ENCODE measurements at places on chromosomes 3 and 15.

DNA sequence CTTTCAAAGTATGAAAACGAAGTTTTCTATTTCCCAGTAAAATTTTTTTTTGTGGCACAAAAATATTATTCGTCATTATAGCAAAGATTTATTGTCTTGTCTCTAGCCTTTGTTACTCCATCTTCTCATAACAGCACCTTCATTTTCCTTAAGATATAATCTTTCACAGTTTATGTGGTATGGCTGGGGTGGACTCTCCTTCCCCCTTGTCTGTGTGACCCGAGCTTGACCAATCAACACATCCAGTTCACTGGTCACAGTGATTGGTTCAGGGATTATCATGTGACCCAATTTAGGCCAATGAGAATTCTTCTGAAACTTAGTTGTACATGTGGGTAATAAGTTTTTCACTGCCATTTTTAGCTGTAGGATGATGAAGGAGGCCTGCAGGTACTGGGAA, 71.2 kb upstream of the DCBLD2 start:
- DNase-seq, result no peak

GRCh38 chr15:99282121-99282520, 30.8 kb downstream of the LRRC28 start:
- no peak for DNase-seq

GRCh38 chr3:129360171-129360611, 68.2 kb downstream of the EFCAB12 start:
- DNase-seq, result no peak

GRCh38 chr15:73870700-73871408, 2.5 kb upstream of the TBC1D21 start:
- DNase-seq, result no peak

- DNase-seq, result no peak
Measured at GRCh38 chr15:62183130-62183529, 18.0 kb upstream of the C2CD4B start.

DNA sequence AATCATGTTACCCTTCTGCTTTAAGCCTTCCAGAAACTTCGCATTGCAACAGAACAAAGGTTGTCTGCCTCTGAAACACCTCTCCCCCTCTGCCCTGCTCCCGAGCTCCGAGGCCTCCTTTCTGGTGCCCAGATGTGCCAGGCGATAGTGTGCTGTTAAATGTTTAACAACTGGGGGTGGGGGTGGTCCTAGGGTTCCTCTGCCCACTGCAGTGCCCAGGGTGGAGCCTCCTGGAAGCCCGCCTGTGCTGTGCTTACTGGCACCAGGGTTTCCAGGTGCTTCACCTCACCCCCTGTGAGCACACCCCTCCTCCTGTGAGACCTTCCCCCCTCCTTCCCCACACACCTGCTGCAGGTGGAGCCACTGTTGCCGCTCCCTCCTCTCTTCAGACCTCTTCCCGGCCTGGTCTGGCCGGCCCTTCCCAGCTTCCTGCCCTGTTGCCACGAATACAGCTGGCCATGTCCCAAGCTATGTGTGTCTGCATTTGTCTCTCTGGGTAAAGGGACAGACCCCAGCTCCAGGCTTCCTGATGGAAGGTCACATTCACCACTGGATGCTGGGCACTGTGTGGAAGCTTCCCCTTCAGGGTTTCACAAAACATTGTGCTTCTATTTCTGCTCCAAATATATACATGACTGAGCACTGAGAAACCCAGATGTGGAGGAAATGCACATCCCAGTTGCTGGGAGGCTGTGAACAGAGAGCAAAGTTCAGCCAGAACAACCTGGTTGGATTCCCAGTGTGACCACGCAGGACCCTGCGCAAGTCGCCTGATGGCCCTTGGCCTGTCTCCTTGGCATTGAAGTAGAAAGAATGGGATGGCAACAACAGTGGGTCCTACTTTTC, 37.2 kb downstream of the MGLL start:
- DNase-seq, result no peak

DNA sequence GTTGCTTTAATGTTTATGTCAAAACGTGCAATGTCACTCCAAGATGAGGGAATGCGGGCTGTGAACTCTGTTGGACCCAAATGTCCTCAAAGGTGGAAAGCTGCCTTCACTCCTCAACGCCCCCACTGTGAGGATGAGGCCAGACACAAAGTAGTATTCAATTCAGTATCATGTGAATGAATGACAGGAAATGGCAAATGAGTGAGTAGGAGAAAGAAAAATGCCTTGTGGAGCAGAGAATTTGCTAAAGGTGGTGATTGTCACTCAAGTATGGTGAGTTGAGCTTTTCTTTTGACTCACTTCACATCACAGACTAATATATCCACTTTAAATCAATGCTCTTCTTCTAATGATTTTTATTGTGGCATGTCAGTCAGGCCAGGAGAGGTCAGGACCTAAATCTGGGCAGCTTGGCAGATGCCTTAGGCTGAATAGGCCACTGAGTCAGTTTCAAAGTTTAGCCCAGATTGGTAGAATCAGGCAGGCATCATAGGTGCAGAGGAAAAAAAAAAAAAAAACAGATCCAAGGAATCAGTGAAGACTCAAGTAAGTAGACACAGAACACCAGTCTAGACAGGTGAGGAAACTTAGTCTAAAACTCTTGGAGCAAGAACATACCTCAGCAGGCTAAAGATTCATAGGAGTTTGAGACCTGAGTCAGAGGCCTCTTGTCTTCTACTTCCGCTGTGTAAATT, 71.0 kb upstream of the ZBED2 start:
- no peak for DNase-seq

- no peak for DNase-seq
Measured at GRCh38 chr3:114794894-114795630, 352.0 kb downstream of the ZBTB20 start.

All from activated CD8-positive, alpha-beta memory T cell treated with anti-CD3 and anti-CD28 coated beads, Interleukin-2, amount 50 U/mL, for 4 hours (primary cell).